ENCODE measurements at places on chromosomes 12 and 14. TPM values are rescaled to one million over a fixed set of nuclear protein-coding genes. Genes with fewer than 3 reads are reported as not detected.

The HVCN1 gene
- total RNA-seq: 1.8 TPM

The RPS26 gene
- total RNA-seq: 665 TPM

The KNTC1 gene
- total RNA-seq: 25.9 TPM

The SYCP3 gene
- total RNA-seq: not detected

The TEX22 gene
- 0.52 TPM for total RNA-seq

The FOS gene
- total RNA-seq: 657 TPM

The TSPAN8 gene
- 639 TPM for total RNA-seq

The GOLGA3 gene
- 67.6 TPM for total RNA-seq

The SERPINA3 gene
- total RNA-seq: 457 TPM

The PRB2 gene
- 0.10 TPM for total RNA-seq

The HCAR2 gene
- 3.8 TPM for total RNA-seq

The SLC8A3 gene
- 2.6 TPM for total RNA-seq

The POTEM gene
- not detected for total RNA-seq

The SERPINA9 gene
- total RNA-seq: 0.60 TPM

The SETD1B gene
- 2.7 TPM for total RNA-seq

The TAOK3 gene
- 19.1 TPM for total RNA-seq

The SYT1 gene
- 1.8 TPM for total RNA-seq

The SLC6A15 gene
- 2.5 TPM for total RNA-seq

Measured in hepatocyte (in vitro differentiated cells).